ENCODE measurements at places on chromosomes 5 and 9.

- DNase-seq: no peak
Observed at GRCh38 chr5:12204761-12205160, 300.5 kb upstream of the CTNND2 start.

- no peak for DNase-seq
Observed at GRCh38 chr5:146105477-146105876, at the start of gene PLAC8L1. PLAC8L1 (minus strand) TSS chr5:146105577; CDS start chr5:146104311, 1,266 bp downstream.

DNA sequence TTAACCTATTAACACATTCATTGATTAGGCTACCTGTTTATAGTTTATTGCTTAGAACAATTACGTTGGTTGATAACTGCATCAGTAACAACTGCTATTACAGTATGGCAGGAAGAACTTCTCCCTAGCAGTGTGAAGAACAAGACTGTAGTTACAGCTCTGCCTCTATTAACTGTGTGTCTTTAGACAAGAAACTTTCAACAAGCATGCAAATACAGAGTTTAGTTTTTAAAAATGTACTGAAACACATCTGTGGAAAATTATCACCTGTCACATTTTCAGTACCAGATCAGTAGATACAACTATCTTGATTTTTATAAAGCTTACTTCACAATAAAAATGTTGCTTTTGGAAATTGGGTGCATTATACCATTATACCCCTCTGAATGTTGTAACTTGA is 22.2 kb downstream of the ELL2 start:
- DNase-seq: no peak

GRCh38 chr9:72155301-72155700 is 6.1 kb downstream of the GDA start:
- DNase-seq: no peak

DNA sequence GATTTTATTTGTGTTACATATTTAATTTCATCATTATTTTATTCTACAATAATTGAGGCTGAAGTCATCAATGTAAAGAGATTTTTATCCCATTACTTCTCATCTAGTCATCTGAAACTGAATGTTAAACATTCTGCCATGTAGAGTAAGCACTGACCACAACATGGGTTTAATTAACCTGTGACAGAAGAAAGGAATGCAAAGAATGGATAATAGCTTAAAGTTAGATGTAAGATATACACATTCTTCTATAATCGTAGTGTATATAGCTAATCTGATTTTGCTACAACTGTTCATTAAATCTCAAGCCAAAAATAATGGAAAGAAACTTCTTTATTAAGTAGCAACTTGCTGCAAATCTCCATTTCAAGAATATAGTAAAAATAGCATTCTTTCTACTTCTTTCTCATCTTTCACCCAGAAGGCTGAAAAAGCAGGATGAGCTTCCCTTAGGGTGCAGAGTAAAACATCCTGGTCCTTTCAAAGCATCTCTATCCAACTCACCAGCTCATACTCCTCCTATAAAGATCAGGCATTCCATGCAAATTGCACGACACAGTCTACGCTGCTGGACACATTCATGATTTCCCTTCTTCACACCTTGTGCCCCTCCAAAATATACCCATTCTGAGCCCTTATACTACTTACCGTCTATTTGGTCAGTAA is 115.2 kb downstream of the EFNA5 start:
- DNase-seq: no peak

DNA sequence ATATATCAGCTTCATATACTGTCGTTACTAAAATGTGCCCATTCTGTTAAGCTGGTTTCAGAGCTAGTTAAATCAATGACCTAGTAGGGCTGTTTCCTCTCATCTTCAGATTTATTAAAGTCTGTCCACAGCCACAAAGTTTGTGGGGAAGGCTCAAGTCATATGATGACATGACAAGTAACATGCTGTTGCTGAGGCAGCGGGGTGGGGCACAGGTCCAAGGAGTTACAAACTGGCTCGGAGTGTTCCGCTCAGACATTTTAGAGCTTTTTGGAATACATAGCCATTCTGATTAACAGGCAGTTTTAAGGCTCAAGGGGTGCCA is 2.7 kb upstream of the ANP32B start:
- DNase-seq: no peak

- no peak for DNase-seq
Observed at GRCh38 chr5:74082512-74083055, 456.6 kb downstream of the ARHGEF28 start.
